ENCODE measurements at places on chromosomes 11 and 22.

DNA sequence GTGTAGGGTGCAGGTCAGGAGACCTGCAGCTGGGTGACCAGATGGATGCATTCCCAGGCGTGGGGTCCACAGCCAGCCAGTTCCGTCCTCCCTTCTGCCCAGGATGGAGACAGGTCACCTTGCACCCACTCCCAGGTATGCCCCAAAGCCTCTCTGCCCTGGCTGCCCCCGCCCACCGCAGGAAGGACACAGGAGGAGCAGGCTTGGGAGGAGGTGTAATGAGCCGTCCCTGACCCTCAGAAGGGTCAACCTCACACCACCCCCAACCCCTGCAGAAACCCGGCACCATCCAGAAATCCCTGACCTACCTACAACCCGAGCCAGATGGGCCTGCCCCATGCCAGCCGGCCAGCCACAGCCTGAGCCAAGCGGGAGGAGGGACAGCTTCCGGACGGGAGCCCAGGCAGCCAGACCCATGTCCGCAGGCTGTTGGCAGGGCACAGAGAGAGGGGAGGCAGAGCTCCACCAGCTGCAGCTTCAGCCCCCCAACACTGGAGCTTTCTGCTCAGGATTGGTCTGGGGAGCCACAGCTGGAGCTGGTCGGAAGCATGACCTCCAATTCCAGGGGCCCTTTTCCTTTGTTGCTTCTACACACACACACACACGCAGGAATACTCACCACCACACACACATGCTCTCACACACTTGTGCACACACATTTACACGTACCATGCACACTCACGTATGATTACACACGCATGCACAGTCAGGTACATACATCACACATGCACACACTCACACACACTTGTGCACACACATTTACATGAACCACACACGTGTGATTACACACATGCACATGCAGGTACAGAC is 5.3 kb downstream of the IFITM10 start:
- DNase-seq, result no peak

DNA sequence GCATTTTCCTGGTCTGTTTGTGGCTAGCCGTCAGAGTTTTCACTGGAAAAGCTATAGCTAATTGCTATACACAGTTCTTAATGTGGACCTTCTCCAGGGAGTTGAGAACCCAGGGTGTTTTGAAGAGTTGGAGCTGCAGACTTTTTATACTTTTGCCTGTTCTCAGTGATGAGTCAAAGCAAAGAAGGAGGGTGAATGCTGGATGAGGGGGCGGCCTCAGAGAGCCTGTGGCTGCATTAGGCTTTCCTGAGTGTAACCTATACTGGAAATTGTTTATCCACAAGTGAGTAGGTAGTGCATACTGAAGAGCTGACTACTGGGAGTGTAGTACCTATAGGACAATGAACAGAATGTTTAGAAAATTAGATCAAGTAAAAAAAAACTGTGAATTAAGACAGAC is 79.7 kb upstream of the HORMAD2 start:
- no peak for DNase-seq

DNA sequence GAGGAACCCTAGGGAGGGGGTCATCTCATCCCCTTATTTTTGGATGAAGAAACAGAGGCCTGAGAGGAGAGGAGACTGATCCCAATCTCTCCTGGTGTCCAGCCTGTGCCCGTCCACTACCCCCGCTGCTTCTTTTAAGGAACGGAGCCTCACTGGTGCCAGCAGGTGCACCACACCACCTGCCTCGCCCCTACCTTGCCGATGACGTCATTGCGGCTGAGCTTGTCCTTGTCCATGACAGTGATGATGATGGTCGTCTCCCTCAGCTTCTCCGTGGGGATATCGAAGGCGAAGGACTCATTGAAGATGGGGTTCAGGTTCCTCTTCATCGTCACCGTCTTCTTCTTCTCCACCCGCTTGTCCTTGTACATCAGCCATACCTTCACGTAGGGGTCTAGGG is 14.3 kb downstream of the LRRC10B start:
- no peak for DNase-seq

DNA sequence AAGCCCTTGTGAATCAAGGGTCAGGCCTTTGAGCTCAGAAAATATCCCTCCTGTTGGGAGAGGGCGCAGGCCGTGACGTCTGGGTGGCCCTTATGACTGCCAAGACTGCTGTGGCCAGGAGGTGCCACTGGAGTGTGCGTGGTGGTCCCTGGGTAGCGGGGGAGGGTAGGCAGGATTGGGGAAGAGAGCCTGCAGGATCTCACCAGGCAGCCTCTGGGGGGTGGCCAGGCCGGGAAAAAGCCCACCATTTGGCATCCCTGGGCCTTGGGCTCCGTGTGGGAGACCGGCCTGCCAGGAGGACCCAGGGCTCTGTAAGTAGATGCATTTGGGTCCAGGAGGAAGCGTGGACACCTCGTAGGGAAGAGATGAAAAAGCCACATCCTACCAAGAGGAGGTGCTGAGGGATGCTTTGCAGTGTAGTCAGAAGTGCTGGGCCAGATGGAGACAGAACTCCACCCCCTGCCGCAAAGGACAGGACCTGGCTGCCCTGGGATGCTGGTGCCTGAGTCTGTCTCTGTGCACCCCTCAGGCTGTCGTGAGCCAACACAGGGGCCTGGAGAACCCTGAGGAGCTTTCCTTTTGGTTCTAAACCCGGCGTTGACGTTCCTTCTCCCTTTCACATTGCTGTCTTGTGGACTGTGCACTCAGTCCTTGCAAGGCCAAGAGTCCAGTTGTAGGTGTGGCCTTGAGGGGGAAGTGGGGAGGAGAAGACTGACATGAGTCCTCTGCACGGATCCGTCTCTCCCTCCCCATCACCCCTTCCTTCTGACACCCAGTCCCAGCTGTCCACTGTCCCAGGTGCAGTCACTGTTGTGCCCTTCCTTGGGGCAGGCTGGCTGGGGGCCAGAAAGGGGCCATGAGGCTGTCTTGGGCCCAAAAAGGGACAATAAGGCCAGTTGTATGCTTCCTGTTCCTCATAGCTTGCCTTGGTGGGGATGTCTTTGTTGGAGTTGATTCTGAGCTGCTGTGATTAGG is 12.7 kb upstream of the MIEF1 start:
- DNase-seq, result no peak

DNA sequence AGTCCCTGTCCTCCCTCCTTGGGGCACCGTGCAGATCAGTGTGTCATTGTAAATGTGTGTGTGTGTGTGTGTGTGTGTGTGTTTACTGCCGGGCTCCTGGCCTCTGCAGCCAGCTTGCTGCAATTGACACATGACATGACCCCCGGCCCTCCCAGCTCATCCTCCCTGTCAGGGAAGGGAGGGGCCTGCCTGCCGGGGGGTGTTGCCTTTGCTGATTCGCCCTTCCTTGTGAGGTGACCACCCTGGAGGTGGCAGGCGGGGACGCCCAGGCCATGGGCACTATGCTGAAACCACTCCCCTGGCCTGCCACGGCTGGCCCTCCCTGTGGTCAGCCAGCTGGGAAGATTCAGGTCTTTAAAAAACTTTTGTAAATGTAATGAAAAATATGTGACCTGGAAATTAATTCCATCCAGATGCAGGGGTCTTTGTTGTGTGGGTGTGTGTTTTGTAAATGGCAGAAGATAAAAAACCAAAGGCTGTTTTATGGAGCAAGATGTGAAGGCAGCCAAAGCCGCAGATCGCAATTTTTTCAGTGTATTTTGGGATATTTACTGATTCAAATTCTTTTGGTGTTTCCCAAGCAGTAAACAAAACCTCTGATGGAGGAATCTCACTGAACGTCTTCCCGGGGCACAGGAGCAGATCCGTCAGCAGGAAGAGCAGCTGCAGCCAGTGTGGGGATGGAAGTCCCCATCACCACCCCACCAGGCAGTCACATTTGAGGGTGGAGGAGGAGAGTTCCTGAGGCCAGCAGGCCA is 23.2 kb downstream of the SHISAL1 start:
- no peak for DNase-seq

DNA sequence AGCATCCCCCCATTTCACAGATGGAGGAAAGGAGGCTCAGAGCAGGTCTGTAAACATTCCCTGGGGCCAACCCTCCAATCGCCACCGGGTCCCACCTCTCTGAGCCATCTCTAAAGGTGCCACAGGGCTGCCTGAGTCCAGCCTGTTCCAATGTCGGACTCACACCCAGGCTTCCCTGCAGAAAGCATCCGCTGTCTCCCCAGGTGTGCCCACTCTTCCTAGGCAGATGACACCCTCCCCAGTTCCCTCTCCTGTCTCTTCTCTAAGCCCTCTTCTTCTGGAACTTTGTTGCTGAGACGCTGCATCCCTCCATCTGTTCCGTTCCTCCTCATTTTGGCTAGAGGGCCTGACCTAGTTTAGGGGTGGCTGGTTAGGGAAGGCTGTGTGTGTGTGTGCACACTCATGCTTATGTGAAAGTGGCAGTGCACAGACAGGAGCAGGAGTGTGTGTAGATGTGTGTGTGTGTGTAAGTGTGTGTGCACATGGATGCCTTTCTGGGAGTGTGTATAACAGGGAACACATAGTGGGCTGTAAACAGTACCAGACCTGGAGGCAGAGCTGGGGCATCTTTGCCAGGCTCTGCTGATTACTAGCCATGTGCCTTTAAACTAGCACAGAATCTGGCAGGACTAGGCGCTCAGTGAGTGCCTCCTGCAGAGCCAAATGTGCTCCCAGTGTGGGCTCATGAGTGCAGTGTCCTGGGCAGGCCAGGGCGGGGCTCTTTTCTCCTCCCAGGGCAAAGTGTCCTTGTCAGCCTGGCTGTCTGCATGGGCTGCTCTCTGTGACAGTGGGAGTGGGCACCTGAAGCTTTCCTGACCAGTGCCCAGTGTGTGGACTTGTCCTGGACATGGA is 77.3 kb upstream of the NECTIN1 start:
- DNase-seq, result no peak

DNA sequence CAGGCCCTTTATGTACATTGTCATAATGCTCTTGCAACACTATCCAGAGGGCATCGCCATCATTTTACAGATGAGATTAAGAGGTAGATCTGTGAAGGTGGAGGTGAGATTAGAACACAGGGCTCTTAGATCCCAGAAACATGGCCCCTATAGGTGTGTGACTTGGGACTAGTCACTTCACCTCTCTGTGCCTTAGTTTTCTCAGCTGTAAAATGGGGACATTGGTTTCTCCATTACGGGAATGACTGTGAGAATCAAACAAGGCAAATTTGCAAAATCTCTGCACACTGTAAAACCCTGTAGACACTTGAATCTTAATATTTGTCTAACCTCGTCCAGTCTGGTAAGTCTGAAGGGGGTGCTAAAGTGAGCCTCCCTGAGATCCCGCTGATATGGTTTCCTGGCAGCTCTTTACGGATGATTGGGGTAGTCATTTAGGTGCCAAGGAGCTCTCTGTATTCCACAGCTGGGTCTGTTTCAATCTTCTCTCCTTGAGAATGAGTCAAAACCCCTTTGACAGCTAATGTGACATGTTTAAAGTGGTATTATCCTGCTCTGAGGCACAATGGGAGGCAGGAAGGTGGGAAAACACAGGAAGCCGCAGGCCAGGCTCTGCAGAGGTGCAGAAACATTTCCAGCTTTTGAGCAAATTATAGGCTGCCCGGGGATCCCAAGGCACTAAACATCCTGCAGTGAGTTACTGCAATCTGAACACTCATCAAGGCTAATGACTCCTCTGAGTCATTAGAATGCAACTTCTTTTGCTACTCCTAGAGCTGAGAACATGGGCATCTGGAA is 140.8 kb downstream of the CCDC81 start:
- no peak for DNase-seq

DNA sequence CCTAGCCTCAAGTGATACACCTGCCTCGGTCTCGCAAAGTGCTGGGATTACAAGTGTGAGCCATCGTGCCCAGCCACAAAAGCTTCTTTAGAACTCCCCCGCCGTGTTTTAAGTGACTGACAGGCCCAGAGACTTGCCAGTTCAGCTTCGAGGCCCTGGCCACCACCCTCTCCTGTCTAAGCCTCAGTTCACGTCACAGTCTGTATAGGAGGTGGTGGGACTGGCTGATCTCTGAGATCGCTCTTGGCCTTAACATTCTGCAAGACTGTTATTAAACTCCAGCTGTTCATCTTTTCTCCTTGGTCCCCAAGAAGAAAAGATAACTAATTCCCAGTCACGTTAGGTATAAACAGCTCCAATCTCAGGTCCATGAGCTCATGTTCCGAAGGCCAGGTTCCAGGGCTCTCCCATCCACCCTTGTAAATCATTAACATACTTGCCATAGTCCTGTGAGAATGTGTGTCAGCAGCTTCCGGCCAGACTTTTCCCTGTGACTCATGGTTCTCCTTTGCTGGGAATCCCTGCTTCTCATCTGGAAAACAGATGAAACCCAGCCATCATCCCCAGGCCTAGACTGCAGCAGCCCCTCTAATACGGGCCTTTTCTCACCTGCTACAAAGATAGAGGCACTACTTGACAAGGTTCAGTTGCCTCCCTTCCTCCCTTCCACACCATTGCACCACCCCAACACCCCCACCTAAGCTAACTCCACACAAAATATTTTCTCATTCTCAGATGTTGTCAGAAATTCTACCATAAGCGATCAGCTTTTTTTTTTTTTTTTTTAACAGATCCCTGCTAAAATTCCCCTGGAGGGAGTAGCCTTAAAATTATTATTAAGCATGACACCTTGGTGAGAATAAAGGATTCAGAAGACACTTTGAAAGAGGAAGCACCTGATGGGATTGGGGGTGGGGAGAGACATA is 5.6 kb upstream of the KIAA0930 start:
- DNase-seq, result no peak

DNA sequence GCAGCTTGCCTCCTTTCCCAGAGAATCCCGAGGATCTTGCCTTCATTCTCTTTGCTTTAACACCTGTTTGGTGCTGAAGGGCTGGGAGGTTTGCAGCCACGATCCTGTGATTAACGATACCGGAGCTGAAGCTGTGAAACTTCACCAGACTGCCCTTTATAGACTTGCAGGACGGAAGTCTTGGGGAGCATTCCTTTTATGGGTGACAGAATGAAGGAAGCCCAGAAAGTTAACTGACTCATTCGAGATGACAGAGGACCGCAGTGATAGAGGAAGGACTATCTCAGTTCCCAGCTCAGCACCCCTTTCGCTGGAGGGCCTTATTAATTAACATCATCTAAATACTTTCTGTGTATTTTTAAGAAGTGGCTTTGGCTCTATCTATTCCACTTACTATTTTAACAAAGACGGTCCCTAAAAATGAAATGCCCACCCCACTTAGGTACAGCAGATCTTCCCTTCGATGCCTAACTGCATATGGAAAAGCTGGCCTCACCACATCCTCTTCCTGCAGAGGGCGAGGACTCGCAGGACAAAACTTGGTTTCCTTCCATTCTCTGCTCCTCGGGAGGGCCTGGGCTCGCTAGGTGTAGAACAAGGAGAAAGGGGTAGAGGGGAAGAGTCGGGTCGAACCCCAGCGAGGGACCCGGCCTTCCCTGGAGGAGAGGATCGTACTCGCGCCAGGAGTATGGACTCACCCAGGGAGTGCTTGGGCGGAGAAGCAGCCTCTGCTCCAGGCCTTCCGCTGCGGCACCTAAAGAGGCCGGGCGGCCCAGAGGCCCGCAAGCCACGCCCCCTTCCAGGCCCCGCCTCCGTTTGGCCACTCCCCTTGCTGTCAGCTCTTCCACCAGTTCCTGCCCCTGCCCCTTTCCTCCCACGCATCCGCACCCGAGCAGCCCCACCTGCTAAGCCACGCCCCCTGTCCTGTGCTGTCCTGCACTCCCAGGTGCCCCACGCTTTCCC is 30.7 kb upstream of the USP47 start:
- DNase-seq, result no peak
